ENCODE measurements at places on chromosomes 11 and 22.

- no peak for DNase-seq
These were observed 150.9 kb upstream of the THY1 start for GRCh38 chr11:119573858-119574257.

DNA sequence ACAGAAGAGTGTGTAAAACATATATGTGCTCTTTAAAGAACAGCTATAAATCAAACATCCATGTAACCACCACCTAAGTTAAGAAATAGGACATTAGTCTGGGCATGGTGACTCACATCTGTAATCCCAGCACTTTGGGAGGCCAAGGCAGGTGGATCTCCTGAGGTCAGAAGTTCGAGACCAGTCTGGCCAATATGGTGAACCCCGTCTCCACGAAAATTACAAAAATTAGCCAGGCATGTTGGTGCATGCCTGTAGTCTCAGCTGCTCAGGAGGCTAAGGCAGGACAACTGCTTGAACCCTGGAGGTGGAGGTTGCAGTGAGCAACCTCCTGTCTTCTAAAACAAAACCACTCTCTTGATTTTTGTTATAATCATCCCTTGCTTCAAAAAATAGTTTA lies 103.3 kb downstream of the LRRC32 start:
- DNase-seq: no peak

DNA sequence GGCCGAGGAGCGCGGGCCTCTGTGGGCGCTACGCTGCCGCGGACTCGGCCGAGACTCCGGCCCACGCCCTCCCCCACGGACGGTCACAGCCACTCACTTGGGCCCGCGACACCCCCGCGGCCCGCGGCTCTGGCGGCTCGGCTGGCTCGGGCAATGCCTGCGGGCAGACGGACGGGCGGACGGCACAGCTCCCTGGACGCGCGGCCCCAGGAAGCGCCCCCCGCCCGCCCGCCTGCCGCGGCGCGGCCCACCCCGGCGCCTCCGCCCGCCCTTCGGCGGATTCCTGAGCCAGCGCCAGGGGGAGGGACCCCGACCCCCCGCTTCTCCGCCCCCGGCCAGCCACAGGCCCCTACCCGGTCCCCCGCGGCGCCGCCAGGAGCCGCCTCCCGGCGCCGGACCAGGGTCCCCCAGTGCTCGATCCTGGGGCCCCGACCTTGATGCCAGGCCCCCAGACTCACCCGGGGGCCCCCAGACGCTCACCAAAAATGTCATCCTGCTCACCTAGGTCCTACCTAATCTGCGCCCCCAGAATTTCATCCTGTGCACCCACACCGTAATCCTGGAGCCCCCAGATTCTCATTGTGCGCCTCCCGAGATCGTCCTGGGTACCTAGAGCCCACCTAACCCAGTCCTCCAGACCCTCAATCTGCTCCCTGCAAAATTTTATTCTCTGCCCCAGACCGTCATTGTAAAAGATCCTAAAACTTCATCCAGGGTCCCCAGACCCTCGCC lies at the start of gene EFEMP2:
Gene EFEMP2 (minus strand): TSS at position 215 of the 732 bp plus-strand sequence. CDS start 446 bp downstream, outside the sequence.
- no peak for DNase-seq

DNA sequence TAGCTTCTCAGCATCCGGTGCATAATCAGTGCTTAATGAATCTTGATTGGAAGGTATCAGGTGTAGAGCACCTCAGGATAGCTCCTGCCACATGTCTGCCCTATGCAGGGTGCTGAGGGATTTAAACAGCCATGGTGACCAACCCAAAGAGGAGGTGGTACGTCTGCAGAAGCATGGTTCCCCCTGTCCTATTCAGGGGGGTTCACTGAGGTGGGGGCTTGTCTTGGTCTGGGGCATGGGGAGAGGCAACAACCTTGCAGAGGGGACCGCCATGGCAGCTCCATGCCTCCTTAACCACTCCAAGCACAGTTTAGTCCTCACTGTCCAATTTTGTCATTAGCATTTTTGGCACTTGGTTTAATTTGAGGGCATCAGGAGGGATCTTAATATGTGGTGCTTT lies 24.9 kb downstream of the UBE2L3 start:
- DNase-seq: no peak

- DNase-seq: peak; percentile 54
These were observed 65.1 kb upstream of the LRRC55 start for GRCh38 chr11:57116654-57117053.

DNA sequence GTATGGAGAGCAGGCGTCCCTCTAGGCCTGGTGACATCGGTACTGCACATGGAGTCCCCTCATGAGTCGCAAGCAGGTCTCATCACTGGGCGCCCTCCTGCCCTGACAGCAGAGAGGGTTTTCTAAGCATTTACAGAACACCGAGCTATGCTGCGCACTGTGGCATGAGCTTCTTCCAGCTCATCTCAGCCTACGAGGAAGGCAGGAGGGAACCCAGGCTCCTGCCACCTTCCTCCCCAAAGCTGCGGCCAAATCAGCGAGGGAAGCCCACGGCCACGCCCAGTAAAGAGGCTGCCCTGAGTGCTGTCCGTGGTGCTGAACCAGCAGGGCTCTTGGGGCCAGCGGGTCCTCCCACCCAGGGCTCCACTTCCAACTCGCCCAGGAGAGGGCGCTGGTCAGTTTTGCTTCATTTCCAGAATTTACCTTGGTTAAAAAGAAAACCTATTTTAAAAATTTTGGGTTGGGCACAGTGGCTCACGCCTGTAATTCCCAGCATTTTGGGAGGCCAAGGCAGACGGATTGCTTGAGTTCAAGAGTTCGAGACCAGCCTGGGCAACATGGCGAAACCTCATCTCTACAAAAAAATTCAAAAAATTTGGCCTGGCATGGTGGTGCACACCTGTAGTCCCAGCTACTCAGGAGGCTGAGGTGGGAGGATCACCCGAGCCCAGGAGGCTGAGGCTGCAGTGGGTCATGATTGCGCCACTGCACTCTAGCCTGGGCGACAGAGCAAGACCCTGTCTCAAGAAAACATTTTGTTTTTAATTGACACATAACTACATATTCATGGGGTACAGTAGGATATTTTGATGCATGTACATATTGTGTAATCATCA lies 34.2 kb downstream of the PHF21B start:
- DNase-seq: peak; percentile 31

DNA sequence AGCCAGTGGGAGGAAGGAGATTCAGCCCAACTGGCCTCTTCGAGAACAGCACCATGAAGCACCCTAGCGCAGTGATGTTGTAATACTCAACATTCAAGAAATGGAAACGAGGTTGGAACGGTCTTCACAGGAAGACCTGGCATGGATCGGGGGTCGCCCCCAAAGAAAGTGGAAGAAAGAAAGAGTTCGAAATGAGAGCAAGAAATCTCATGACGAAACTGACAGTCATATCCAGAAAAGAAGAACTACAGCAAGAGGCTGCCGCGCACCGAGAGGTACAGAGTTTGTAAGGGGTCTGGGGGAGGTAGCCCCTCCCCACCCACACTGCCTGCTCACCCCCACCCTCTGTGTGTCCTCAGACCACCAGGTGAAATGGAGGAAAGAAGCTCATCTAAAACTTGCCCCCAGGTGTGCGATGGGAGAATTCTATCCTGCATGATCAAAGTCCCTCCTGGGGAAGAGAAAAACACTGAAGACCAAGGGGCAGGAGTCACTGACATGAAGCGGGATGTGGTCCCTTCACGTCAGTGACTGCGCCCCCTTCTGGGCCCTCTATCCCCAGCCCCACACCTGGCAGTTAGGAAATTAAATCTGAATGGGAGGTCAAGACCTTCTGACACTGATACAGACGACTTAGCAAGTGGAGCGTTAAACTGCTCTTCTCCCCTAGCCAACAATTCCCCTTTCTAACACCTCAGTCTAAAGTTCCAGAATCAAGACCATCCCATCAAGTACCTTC lies 52.9 kb upstream of the SPATA19 start:
- DNase-seq: peak; percentile 21

- DNase-seq: no peak
These were observed 112.8 kb upstream of the C11orf87 start for GRCh38 chr11:109309153-109309552.

All from Peyer's patch (tissue), 4 donors.